ENCODE measurements at places on chromosomes 2 and 18. TPM values are rescaled to one million over a fixed set of nuclear protein-coding genes. Genes with fewer than 3 reads are reported as not detected.

The ANO7 gene
- 3.0 TPM for total RNA-seq

The THADA gene
- 15.2 TPM for total RNA-seq

The C2orf15 gene
- 0.30 TPM for total RNA-seq

The HSPE1 gene
- 101 TPM for total RNA-seq

The LHCGR gene
- total RNA-seq, result not detected

The KCNG2 gene
- total RNA-seq, result not detected

The CNRIP1 gene
- total RNA-seq, result 11.5 TPM

The PROC gene
- not detected for total RNA-seq

The RAB6C gene
- total RNA-seq, result not detected

The REG1B gene
- total RNA-seq, result 0.49 TPM

The TTL gene
- total RNA-seq, result 54.0 TPM

The ZNF385B gene
- 2.8 TPM for total RNA-seq

The SULT1C4 gene
- total RNA-seq, result 3.7 TPM

The CAPN14 gene
- total RNA-seq, result 0.26 TPM

The FOXI3 gene
- 0.08 TPM for total RNA-seq

The SCN7A gene
- 31.2 TPM for total RNA-seq

The UGT1A8 gene
- not detected for total RNA-seq

The MGAT4A gene
- 22.4 TPM for total RNA-seq

The SIGLEC15 gene
- total RNA-seq, result not detected

The KRTCAP3 gene
- 0.62 TPM for total RNA-seq

The DCC gene
- total RNA-seq, result not detected

The UBE2E3 gene
- total RNA-seq, result 52.6 TPM

The HEATR5B gene
- 18.5 TPM for total RNA-seq

The ZSWIM2 gene
- not detected for total RNA-seq

The INPP5D gene
- 8.6 TPM for total RNA-seq

The DNAH6 gene
- total RNA-seq, result 0.11 TPM

The MCM6 gene
- total RNA-seq, result 5.2 TPM

The SPOPL gene
- total RNA-seq, result 14.2 TPM

The SP9 gene
- total RNA-seq, result not detected

The RGPD3 gene
- total RNA-seq, result 0.08 TPM

The COL4A4 gene
- total RNA-seq, result 2.2 TPM

The TMEM237 gene
- total RNA-seq, result 16.4 TPM

The MAP2 gene
- 4.5 TPM for total RNA-seq

The FAP gene
- total RNA-seq, result 1.4 TPM

The TDRD15 gene
- not detected for total RNA-seq

The LINC00305 gene
- not detected for total RNA-seq

The C1QL2 gene
- not detected for total RNA-seq

The REG3A gene
- total RNA-seq, result not detected

The GPR35 gene
- total RNA-seq, result 0.75 TPM

The TMEM37 gene
- total RNA-seq, result 1.8 TPM

The CDH19 gene
- total RNA-seq, result 14.4 TPM

The SLC4A3 gene
- 356 TPM for total RNA-seq

The EPB41L5 gene
- 12.0 TPM for total RNA-seq

The ASXL3 gene
- 4.5 TPM for total RNA-seq

Data from heart right ventricle (tissue), 16 donors.